ENCODE measurements at places on chromosomes 12 and 14.

DNA sequence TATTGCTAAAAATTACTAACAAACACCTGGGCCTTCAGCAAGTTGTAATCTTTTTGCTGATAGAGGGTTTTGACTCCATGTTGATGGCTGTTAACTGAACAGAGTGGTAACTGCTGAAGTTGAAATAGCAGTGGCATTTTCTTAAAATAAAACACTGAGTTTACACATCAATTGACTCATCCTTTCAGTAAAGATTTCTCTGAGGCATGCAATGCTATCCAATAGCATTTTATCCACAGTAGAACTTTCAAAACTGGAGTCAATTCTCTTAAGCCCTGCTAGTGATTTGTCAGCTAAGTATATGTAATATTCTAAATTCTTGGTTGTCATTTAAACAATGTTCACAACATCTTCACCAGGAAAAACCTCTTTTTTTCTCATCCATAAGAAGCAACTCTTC lies 59.5 kb downstream of the CMAS start:
- no peak for DNase-seq

GRCh38 chr12:62709311-62709710 lies 225.6 kb downstream of the PPM1H start:
- no peak for DNase-seq

DNA sequence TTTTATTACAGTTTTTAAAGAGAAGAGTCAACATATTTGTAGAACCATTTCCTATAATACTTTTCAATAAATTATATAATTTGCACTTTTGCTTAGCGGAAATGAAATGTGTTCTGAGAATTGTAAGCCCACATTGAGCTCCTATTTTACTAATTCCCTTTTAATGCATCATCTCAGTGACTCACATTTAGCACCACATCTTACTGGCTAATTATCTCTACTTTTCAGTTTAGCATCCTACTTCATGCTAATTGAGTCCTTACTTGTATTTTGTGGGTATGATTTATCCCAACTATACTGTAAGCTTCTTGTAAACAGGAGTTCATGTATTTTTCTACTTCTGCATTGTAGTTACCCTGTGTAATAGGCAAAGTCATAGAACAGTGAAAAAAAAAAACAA lies 67.5 kb downstream of the TMX1 start:
- no peak for DNase-seq

- DNase-seq = no peak
These were observed 92.5 kb downstream of the GPHN start for GRCh38 chr14:66600416-66600815.

DNA sequence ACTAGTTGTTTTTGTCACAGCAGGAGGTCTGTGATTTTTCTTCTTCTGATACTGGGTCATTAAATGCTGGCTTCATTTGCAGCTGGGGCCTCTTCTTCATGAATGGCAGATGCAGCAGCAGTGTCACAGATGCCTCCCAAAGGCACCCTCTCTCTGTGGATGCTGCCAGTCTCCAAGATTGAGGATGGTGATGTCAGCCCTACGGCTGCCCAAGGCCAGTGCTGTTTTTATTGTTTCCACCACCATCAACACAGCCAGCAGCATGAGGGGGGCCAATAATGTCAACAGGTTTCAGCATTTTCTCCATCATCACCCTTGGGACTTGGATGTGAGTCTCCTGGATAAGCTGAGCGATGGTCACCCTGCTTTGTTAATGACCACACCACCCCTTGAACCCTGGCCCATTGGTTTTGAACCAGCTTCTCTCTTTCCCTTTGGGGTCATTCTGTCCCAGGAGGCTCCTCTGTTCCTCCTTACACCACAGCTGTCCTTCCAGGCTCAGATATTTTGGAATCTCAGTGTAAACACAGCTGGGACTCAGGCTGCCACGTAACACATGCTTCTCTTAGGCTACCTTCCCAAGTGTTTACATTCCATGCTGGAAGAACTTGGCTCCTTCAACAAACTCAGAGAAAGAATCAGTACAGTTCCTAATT lies 151.7 kb upstream of the DDHD1 start:
- DNase-seq = no peak

DNA sequence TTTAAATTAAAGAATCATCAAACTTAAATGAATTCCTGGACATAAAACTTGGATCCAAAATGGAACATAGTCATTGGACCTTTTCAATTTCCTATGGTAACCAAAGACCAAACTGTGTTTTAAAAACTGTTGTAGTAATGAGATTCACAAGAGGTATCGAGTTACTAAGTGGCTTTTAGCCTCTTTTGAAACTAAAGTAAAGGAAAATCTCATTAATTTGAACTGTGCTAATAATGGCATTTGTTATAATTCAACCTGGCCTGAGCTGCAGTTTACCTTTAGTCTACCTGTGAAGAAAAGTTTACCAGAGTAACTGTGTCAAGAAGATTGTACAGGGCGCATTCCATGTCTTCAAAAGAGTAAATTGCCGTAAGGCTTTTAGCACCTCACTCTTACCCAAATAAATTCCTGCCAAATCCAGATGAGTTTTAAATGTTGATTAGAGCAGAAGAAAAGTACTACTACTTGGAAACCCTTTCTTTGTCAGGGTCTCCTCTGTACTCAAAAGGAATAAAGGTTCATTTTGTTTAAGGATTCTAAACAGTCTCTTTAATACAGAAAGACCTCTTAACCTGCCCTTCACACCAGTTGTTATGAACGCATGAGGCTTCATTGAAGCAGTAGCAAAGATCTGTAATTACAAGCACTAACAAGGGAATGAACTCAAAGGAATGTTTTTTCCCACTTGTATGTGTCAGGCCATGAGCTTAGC lies 17.1 kb upstream of the MED13L start:
- no peak for DNase-seq

DNA sequence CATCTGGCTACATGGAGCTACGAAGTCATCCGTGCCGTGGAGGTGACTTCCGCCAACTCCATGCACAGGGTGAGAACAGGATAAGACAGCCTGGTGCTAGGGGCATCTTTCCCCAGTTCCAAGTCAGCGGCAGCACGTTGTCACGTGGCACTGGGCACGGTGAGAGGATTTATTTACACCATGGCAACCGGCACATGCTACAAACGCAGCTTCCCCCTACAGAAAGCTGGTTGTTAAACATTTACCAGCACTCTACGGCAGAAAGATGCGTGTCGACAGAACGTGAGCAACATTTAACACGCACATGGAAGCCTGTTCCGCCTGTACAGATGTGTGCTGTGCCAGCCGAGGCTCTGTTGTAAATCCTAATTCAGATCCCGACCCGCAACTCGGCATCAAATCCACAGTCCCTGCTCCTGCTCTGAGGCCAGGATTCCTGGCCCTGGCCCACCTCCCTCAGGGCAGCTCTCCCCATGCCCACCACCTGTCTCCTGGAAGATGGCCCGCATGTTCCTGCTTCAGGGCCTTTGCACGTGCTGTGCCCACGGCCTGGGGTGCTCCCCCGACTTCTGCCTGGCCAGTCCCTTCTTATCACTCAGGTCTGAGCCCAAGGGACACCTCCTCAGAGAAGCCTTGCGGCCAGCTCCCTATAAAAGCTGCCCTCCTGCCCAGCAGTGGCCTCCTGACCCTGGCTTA lies 114.1 kb downstream of the RFLNA start:
- no peak for DNase-seq
